ENCODE measurements at places on chromosomes 16 and 17.

- no peak for DNase-seq
Observed at GRCh38 chr16:86229866-86230656, 280.3 kb upstream of the FOXF1 start.

- DNase-seq = peak; percentile 8
Observed at GRCh38 chr16:57531635-57532265, 4.6 kb downstream of the CCDC102A start.

DNA sequence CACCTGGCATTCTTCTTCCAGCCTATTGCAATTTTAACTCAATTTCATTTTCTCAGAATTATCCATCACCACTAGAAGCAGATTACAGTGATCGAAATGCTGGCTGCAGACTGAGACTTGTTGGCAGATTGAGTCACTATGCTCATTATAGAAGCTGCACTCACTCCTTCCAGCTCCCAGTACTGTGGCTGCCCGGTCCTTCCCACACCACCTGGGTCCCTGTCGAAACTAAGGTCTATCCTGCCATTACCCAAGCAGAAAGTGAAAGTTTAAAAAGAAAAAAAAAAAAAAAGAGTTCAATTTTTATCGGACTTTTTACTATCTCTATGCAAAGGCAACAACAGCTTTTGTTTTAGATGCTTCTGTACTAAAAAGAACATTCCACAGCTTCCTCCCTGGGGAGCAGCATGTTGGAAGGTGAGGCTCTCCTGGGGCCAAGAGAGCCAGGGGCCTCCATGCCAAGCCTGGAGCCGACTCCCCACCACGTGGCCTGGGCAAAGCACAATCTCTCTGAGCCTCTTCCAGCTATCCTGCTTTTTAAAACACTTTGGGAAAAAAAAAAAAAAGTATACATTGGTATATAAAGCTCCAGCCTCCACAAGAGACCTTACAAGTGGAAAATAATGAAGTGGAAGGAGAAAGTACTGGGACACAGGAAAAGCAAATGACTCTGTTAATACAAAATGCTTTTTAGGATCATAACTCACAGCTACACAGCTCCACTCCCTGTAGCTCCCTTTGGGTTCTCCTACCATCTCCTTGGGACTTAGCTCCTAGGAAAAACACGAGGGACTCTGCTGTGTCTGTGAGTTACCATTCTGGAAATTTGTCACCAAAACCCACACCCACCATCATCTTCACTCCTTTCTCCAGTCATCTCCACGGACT is 77.8 kb downstream of the USP31 start:
- DNase-seq = no peak

- DNase-seq = no peak
Observed at GRCh38 chr16:84616515-84616914, 1.4 kb downstream of the COTL1 start.

- no peak for DNase-seq
Observed at GRCh38 chr17:82024859-82025258, 1.8 kb downstream of the LRRC45 start.

DNA sequence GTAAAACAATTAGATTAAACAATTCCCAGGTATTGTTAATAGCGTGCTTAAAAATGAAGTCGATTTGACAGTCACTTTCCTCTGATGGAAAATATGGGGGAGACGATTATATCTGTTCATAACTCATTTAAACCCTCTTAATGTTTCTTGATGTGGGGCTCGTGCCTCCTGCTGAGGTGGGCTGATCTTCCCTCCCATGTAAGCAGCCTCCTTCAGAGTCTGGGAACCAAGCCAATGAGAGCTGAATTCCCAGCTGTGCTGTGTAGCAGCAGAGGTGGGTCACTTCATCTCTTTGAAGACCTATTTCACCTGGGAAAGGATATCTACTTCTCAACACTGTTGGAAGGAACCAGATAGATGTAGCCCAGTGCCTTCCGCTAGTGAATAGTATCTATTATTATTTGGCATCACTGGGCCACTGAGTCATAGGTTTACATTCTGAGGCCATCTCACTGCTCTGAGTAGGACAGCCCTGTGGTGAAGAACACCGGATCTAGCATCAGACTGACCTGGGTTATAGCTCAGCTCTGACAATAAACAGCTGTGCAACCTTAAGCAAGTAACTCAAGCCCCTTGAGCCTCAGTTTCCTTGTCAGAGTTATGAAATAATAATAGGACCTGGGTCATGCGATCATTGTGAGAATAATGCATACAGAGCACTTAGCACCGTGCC is 85.3 kb upstream of the C16orf82 start:
- DNase-seq = no peak

GRCh38 chr17:68398691-68399637 is 58.3 kb downstream of the WIPI1 start:
- no peak for DNase-seq

DNA sequence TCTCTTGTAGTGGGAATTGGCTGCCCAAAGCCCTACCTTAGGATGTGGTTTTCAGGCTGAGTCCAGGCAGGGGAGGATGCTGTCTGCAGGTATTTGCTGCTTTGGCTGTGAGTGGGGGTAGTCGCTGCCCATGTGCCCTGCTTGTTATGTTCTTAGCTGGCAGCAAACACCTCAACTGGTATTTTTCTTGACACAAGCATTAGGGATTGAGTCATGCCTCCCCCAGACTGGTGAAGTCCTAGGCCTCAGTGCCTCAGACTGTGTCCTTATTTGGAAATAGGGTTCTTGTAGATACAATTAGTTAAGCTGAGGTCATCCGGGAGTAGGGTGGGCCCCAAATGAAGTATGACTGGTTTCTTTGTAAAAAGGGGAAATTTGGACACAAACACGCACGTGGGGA is 808.3 kb upstream of the EEF2KMT start:
- no peak for DNase-seq

GRCh38 chr16:19329932-19330331 is 44.4 kb downstream of the CLEC19A start:
- DNase-seq = no peak

- no peak for DNase-seq
Observed at GRCh38 chr17:37292429-37293139, 83.2 kb upstream of the C17orf78 start.

DNA sequence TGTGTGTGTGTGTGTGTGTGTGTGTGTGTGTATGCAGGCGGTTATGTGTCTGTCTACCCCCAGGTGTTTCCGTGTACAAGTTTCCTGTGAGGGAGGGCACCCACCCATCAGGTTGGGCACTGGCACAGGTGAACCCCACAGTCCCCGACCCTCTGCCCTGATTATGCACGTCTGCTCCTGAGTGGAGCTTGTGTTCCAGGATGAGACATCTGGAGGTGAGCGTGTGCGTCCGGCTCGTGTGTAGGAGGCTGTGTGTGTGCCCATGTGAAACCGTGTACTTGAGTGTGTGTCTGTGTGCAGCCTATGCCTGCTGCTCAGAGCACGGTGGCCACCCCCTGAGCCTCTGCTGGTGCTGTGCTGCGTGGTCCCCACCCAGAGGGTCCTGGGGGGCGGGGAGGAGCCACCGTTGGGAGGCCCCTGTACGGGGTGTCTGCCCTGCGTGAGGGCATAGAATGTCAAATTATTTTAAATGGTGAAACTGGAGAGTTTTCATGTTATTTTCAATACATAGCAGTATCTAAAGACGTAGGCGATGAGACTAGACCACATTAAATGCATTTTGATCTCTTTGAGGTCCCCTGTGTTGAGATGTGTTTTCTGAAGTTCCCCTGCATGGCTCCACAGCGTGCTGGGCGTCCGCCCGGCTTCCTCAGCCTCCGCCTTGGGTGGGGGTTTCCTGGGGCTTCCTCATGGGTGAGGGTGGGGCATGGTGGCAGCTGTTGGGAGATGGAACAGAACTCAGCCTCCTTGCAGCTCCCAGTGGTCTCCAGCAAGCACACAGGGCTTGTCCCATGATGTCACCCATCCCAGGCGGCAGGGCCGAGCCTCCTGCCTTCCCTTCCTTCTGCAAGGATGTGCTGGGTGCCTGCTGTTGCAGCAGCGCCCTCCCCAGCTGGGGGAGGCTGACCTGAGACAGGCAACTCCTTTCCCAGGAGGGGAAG is 43.4 kb downstream of the KCNJ12 start:
- DNase-seq = no peak

GRCh38 chr17:46190763-46191162 is 2.5 kb downstream of the KANSL1 start:
- DNase-seq = no peak

DNA sequence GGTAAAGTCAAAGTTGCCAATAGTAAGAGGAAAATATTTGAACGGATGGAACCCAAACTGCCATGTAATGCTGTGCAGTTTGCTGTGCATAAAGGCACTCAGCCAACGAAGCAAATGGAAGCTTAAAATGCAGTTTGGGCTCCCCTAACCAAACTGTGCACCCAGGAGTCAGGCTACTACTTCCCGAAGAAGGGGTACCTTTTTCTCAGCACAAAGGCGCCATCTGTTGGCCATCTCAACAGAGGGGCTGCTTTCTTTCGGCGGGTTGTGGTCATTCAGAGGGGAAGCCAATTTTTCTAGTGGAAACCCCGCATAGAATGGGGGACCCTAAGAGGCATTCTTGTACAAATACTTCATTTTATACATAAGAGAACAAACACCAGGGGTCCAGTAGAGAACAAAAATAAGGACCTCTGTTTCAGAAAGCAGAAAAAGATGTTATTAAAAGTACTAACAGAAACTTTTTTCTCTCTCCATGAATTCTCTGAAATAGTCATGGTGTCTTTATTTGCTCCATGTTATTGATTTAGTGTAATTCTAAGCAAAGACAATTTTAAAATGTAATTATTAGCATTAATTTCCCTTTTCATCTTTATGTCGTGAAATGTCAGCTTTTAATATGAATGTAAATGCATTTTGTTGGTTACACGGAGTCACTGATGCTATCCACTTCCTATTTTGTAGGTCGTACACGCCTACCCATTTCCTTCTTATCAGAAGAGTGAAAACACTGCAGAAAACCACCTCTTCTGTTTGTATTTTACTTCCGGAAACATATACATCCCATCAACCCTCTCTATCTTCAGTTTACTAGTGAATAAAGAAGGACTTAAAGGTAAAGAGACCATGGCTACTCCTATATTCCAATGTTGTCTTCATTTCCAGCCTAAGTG is 453.3 kb downstream of the KCNJ2 start:
- no peak for DNase-seq

GRCh38 chr16:66254751-66255150 is 111.7 kb upstream of the CDH5 start:
- no peak for DNase-seq

GRCh38 chr17:44921122-44921882 is 6.0 kb upstream of the GFAP start:
- DNase-seq = no peak

DNA sequence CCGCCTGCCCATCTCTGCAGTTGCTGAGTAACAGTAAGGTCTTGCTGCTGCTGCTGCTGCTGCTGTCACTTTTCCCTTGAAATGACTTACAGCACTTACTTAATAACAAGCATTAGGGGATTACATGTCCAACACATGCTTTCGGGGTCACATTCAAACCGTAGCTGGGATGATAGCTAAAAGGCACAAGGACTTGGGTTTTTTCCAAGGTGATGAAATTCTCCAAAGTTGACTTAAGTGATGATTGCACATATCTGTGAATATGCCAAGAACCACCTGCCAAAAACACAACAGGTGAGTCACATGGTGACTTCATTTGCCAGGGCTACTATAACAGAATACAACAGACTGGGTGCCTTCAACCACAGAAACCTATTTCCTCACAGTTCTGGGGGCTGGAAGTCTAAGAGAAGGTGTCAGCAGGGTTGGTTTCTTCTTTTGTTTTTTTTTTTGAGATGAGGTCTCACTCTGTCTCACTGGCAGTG is 121.9 kb upstream of the TNRC6C start:
- DNase-seq = no peak

GRCh38 chr17:81483085-81483861 is 29.3 kb downstream of the ACTG1 start:
- no peak for DNase-seq

DNA sequence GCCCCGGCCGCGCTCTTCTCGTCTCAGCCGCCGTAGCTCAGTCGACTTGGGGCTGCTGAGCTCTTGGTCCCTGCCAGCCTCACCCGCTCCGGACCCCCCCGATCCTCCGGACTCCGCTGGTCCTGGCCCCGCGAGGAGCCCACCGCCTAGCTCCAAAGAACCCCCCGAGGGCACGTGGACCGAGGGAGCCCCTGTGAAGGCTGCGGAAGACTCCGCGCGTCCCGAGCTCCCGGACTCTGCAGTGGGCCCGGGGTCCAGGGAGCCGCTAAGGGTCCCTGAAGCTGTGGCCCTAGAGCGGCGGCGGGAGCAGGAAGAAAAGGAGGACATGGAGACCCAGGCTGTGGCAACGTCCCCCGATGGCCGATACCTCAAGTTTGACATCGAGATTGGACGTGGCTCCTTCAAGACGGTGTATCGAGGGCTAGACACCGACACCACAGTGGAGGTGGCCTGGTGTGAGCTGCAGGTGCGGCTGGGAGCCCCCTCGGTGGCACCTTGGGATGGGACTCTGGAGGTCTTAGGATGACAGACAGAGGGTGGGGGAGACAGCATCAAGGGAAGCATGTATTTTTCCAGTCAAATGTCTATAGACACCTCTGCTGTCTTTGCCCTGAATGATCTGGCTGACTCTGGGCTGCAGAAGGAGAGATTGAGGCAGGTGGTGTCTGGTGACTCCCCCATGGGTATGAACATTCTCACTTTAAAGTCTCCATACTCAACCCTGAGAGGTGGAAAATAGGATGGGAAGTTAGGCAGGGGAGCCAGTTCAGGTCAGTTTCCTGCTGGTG is 635 bp downstream of the WNK4 start:
- no peak for DNase-seq

DNA sequence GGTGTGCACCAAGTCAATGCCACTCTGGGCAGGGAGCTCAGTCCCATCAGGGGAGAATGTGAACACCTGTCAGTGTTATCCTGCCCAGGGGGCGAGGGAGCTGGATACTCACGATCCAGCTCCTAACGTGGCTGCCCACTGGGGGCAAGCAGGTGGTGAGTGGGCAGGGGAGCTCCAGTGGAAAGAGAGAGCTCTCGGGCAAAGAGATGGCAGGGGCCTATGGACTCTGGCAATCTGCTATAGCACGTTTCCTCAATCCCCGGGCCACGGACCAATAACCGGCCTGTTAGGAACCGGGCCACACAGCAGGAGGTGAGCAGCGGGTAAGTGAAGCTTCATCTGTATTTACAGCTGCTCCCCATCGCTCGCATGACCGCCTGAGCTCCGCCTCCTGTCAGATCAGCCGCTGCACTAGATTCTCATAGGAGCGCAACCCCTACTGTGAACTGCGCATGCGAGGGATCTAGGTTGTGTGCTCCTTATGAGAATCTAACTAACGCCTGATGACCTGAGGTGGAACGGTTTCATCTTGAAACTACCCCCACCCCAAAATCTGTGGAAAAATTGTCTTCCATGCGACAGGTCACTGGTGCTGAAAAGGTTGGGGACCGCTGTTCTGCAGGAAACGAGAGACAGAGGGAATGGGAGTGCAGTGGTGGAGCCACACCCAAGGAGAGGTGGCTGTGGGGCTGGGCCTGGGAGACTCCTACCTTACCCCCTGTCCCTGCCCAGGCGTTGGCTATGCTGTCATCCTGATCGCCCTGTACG is 15.6 kb downstream of the SLC6A2 start:
- DNase-seq = no peak

DNA sequence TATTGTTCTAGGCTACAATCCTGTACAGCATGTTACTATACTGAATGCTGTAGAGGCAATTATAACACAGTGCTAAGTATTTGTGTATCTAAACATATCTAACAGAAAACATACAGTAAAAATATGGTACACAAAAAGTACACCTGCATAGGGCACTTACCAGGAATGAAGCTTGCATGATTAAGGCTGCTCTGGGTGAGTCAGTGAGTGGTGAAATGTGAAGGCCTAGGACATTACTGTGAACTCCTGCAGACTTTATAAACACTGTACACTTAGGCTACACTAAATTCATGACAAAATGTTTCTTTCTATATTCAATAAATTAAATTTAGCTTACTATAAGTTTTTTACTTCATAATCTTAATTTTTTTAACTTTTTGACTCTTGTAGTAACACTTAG is 37.1 kb downstream of the AMFR start:
- no peak for DNase-seq

GRCh38 chr16:86520317-86521210 is 10.2 kb downstream of the FOXF1 start:
- no peak for DNase-seq
